NCI-H524 (cell line): ENCODE measurements at places on chromosomes 12 and 14.

GRCh38 chr14:93105362-93105761 is 10.4 kb downstream of the ITPK1 start:
- DNase-seq: no peak

- DNase-seq: no peak
Observed at GRCh38 chr12:39660101-39660500, 40.5 kb upstream of the ABCD2 start.

DNA sequence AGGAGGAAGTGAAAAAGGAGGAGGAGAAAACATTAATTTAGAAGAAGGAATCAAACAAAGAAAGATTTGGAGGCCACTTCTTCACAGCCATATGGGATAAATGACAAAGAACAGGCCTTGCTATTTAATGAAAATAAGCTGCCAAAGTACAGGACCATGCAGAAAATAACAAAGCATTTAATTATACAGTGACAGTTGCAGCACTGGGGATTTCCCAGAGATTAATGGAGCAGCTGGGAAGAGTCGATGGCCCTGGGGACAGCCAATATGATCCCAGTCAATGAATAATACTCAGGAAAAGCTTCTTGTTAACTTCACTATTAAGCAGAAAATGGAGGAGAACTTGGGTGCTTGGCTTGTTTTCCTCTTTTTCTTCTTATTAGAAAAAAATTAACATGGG is 34.6 kb downstream of the RERG start:
- DNase-seq: peak; percentile 86

- DNase-seq: no peak
Observed at GRCh38 chr12:121430833-121431415, 31.0 kb downstream of the RNF34 start.

GRCh38 chr12:50291377-50291776 is 8.1 kb upstream of the LIMA1 start:
- DNase-seq: no peak

- DNase-seq: no peak
Observed at GRCh38 chr12:108570743-108571608, 8.6 kb downstream of the ISCU start.

DNA sequence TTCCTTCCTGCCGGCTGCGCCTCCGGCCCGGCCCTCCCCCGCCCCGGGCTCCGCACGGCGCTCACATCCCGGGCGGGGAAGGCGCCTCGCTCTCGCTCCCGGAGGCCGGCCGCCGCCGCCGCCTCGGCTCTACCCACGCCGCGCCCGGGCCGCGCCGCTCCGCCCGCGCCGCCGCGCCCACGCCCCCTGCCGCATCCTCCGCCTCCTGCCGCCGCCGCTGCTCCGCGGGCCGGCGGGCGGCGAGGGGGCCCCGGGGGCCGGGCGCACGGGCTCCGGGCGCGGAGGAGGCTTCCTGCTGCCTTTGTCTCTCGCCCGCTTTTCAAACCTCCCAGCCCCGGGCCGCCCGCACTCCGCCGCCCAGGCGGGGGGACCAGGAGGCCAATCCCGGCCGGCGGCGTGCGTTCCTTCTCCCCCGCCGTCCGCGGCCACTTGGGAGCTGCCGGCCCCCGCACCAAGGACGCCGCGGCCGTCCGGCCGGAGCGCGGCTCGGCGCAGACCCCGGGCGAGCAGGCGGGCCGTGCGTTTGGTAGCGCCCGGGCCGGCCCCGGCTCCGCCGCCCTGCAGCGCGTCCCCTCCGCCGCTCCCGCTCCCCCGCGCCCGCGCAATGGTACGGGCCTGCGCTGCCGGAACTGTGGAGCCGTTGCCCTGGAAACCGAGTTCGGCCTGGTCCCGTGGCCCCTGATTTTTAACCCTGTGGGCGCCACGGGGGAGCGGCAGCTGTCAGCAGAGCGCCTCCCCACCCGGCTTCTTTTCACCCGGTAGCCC is at the start of gene FBXL14:
TSS of gene FBXL14 (minus strand) at position 321 of the 765 bp plus-strand sequence. CDS start 515 bp downstream, outside the sequence.
- DNase-seq: peak; percentile 82

DNA sequence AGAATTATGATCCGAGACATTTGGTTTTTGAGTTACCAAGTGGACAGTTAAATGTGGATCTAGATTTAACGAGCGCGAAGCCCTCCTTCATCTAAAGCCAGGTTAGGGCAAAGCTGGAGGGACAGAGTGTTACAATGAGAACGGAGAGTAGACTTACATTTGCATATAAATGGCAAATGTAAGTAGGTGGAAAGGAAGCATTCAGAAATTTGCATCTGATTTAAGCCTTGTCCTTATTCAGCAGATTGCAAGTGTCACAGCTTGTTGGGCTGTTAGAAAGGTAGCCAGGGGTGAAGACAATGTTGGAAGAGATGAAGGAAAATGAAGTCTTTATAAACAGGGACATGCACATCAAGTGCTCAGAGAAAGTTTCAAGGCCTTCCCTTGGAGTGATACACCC is 806.2 kb downstream of the GALC start:
- no peak for DNase-seq

GRCh38 chr14:103518422-103519042 is 4.1 kb downstream of the CKB start:
- DNase-seq: peak; percentile 44

DNA sequence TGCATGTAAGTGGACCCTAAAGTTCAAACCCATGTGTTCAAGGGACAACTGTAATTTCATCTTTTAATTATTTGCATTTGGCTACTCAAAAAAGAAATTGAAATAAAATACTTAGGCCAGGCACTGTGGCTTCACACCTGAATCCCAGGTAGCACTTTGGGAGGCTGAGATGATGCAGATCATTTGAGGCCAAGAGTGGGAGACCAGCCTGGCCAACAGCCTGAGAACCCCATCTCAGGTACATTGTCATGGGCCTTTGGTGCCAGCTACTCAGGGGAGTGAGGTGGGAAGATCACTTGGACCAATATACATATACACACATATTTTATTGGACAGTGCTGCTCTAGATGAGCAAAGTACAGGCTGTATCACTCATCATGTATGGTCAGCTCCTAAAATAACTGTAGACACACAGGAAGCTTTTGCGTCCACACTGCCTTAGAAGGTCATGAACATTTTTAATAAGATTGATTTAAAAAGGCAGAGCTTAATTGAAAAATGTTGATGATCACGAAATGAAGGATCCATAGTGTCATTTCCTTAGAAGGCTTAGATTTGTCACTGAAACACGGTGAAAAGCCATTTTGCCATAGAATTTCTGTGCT is 2.5 kb upstream of the ZCCHC8 start:
- no peak for DNase-seq

- no peak for DNase-seq
Observed at GRCh38 chr14:75667099-75667765, 6.2 kb downstream of the TTLL5 start.

DNA sequence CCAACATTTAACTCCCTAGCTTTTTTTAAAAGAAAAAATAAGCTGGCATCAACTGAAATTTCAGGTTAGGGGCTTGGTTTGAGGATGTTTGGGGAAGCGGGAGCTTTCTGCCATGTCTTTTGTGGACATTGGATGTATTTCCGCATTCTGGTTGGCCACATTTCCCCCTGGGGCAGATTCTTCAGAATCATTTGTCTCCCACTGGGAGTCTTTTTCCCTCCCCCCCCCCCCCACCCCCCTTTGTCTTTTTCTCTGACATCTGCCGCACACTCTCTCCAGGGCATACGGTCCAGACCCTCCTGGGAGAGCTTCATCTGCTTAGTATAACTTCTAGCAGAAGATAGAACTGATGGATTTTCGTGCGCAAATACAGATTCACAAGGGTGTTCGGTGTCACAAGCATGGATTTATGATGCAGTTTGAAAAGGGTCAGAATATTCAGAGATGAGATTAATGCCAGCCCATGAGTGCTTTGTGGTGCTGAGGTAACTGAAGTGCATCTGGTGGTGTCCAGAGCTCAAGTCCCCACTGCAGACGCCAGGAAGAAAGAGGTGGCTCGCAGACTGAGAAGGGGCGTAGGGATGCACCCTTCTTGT is 40.2 kb downstream of the ETV6 start:
- peak; percentile 83 for DNase-seq

DNA sequence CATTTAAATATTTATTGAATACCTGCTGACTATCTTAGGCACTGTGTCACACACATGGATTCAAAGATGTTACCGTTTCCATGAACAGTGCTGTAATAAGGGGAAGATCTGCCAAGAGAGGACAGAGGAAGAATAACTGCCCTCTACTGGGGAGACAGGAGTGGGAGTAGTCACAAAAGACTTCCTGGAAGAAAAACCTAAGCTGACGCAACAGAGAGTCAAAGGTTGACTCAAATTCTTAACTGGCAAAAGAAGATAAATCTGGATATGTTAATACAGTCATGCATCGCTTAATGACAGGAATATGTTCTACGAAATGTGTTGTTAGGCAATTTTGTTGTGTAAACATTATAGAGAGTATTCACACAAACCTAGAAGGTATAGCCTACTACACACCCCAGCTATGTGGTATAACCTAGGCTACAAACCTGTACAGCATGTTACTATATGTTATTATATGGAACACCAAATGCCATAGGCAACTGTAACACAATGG is 51.5 kb downstream of the DCAF5 start:
- peak; percentile 45 for DNase-seq

- no peak for DNase-seq
Observed at GRCh38 chr12:132545164-132545953, 55.4 kb downstream of the FBRSL1 start.

GRCh38 chr12:112149596-112149995 is 24.2 kb downstream of the TRAFD1 start:
- DNase-seq: no peak

- DNase-seq: no peak
Observed at GRCh38 chr14:94538070-94538740, 23.0 kb upstream of the SERPINA4 start.

GRCh38 chr12:101909646-101910045 is 32.3 kb downstream of the DRAM1 start:
- DNase-seq: no peak

DNA sequence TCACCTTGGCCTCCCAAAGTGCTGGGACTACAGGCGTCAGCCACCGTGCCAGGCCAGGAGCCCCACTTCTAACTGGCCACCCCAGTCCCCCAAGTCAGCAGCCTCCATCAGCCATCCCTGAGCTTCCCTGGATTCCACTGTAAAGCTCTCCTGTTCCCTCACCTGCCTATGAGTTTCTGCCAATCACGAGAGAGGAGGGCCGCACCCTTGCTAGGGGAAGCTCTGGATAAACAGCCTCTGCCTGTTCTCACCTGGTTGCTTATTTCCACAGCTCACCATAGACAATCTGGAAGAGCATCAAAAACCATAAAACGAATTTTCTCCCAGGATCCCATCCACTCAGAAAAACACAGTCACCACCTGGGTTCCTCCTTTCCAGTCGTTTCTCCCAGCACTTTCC is 5.0 kb downstream of the CDCA4 start:
- no peak for DNase-seq

GRCh38 chr12:45553204-45553603 is 176.3 kb upstream of the ARID2 start:
- DNase-seq: no peak

DNA sequence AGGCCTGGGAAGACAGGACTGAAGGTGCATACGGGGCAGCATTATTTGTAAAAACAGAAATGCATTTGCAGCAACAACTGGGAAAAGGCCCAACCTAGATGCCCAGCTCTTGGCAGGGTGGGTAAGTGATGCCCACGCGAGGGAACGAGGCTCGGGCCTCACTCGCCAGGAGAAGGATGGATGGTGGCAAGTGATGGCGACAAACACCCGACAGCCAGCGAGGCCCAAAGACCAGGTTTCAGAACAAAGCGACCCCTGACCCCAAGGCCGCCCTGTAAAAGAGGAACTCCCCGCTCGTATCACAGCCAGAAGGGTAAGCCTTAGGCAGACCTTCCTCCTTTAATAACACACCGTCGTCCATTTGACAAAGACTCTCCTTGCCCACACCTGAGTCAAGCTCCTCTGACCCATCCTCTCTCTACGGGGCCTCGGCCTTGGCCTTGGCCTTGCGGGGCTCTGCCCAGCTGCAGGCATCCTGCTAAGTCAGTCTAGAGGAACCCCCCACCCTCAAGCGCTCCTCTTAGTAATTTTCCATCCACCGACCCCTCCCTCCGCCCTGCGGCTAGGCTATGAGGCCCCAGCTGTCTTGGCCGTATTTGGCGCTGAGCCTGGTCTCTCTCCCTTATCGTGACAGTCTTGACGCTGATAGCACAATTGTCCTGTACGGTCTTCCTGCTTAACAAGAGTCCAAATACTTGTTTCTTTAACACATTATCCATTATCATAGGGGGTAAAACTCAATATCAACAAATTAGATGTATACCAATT is 80.2 kb downstream of the NCOR2 start:
- DNase-seq: no peak

- DNase-seq: no peak
Observed at GRCh38 chr12:19933924-19934323, 434.4 kb upstream of the PDE3A start.

DNA sequence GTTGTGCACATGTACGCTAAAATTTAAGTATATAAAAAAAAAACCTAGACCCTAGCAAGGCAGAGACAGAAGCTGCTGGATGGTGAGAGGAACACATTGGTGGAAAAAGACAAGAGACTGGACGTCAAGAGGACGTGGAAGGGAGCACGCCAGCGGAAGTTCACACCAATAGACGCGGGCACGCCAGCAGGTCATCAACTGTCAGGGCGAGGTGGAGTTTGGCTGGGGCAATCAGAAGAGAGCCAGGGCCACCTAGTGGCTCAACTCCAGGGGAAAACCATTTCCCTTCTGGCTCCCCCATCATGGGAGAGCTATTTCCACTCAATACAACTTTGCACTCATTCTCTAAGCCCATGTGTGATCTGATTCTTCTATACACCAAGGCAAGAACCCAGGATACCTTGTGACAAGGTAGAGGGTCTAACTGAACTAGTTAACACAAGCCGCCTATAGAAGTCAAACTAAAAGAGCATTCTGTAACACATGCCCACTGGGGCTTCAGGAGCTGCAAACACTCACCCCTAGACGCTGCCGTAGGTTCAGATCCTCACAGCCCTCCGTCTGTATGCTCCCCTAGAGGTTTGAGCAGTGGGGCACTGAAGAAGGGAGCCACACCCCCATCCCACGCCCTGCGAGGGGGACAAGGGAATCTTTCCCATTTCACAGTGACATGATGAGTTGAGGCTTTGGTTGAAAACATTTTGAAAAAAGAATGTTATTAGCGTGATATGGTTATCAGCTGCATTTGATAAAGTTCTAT is 702.7 kb downstream of the TMTC2 start:
- peak; percentile 19 for DNase-seq

- no peak for DNase-seq
Observed at GRCh38 chr12:94326727-94327126, 132.9 kb downstream of the CEP83 start.

GRCh38 chr12:104399740-104400612 is 56.8 kb upstream of the CHST11 start:
- no peak for DNase-seq

GRCh38 chr12:69039911-69040310 is 106.9 kb upstream of the CPM start:
- no peak for DNase-seq

- DNase-seq: no peak
Observed at GRCh38 chr14:32085845-32086383, 8.8 kb downstream of the ARHGAP5 start.
